ENCODE measurements at places on chromosomes 7 and 10. TPM values are rescaled to one million over a fixed set of nuclear protein-coding genes. Genes with fewer than 3 reads are reported as not detected.

The IFIT1B gene
- not detected for total RNA-seq

The FKBP6 gene
- total RNA-seq: not detected

The ZNF853 gene
- 2.0 TPM for total RNA-seq

GRCh38 chr7:97731736-97732564, at the start of gene TAC1:
TAC1 (plus strand) TSS chr7:97732086; CDS start chr7:97732613, 527 bp downstream.
- no peak for DNase-seq

- no peak for DNase-seq
Observed at GRCh38 chr7:31027161-31027965, 24.7 kb upstream of the ADCYAP1R1 start.

- DNase-seq: no peak
Observed at GRCh38 chr10:123999956-124000615, 93.3 kb downstream of the CHST15 start.

GRCh38 chr7:55022002-55022985, 3.5 kb downstream of the EGFR start:
- DNase-seq: no peak

- DNase-seq: no peak
Observed at GRCh38 chr7:39616138-39616537, 7.2 kb upstream of the RALA start.

Data from CD4-positive, alpha-beta memory T cell (primary cell).